ENCODE measurements at places on chromosomes 6 and 20.

- DNase-seq = no peak
These were observed 82.4 kb downstream of the SLC2A10 start for GRCh38 chr20:46791722-46792416.

- no peak for DNase-seq
These were observed 46.7 kb downstream of the PSMB1 start for GRCh38 chr6:170506446-170506845.

DNA sequence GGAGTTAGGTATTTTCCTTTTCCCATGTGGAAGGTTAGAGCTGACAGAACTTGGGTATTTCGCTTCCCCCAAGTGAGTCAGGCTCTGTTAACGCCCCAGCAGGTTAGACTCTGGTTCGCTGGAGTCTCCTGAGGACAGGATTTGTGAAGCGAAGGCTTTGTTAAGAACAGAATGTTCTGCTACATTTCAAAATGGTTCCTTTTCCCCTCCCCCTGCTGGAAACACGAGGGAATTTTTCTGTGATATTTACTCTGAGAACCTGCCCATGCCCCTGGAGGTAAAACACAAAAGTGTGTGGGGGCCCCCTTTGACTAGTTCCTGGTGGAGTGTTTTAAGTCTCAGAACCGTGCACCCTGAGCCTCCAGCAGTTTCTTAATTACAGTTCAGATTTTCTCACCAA, 731.4 kb upstream of the CITED2 start:
- no peak for DNase-seq

DNA sequence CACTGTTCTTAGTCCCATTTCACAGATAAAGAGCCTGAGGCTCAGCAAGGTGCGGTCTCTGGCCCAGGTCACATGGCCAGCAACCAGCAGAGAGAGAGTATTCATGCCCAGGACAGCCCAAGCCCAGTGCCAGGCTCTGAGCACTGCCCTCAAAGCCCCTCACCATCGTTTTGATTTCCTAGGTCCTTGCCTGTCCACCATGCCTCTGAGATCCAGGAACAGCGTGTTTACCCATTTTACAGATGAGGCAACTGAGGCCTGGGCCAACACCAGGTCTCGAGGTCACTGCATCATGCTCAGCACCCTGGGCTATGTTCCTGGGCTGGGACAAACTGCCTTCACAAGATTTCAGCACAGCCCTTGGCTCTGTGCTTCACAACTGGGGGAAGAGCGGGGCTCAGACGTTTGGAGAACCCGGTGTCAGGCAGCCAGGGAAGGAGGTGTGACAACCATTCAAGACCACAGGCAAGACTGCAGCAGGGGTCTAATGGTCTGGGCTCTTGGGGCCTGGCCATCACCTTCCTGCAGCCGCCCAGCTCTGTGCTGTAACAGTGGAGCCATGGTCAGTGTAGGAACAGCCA, 1.3 kb upstream of the BPIFA2 start:
- DNase-seq = no peak

- DNase-seq = no peak
These were observed 177.2 kb downstream of the CLIC5 start for GRCh38 chr6:45838451-45838850.

GRCh38 chr20:11270566-11270965, 596.8 kb upstream of the JAG1 start:
- no peak for DNase-seq

All from T-helper 17 cell (primary cell).